NCI-H2171 (cell line): ENCODE measurements at places on chromosomes 12 and 14.

DNA sequence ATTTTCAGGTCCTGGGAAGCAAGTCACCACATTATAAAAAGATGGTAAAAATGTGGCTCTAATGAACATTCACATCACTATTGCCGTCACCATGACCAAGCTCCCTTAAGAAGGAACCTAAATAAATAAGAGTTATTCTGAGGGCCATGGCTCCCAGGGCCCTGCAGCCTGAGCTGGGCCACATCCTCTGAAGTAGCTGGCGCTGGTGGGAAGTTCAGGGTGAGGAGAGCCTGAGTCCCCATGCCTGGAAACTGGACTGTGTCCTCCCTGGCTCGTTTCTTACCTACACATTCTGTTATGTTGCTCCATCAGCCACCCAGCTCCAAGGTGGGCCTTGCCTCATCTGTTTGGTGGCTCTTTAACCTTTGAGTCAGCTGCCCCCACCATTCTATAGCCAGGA lies 42.5 kb downstream of the TSPAN11 start:
- DNase-seq = no peak

GRCh38 chr12:58034712-58035111 lies 93.3 kb downstream of the ATP23 start:
- DNase-seq = no peak

- DNase-seq = peak; percentile 1
These were observed 6.9 kb upstream of the NTS start for GRCh38 chr12:85866986-85867776.

DNA sequence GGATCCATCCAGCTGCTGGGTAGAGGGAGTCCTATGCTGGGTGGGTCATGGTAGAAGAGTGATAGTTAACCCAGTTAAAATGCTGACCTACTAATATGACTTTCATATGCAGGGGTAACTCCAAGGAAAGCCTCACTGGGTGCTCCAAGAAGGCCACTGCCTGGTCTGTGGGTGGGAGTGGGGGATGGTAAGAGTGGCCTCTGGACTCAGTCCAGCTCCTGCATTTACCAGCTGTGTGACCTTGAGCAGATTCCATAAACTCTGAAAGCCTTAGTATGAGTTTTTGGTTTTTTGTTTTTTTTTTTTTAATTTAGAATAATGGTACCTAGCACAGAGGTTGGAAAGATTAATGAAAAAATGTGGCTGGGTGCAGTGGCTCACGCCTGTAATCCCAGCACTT lies 51.6 kb downstream of the ARF6 start:
- DNase-seq = no peak

- DNase-seq = peak; percentile 61
These were observed 200.3 kb upstream of the CAND1 start for GRCh38 chr12:67068761-67069450.
